ENCODE measurements at places on chromosomes 16 and 17. TPM values are rescaled to one million over a fixed set of nuclear protein-coding genes. Genes with fewer than 3 reads are reported as not detected.

The CD19 gene
- under 0.01 TPM for total RNA-seq

GRCh38 chr16:46886764-46887523 lies 2.8 kb downstream of the GPT2 start:
- DNase-seq: no peak

DNA sequence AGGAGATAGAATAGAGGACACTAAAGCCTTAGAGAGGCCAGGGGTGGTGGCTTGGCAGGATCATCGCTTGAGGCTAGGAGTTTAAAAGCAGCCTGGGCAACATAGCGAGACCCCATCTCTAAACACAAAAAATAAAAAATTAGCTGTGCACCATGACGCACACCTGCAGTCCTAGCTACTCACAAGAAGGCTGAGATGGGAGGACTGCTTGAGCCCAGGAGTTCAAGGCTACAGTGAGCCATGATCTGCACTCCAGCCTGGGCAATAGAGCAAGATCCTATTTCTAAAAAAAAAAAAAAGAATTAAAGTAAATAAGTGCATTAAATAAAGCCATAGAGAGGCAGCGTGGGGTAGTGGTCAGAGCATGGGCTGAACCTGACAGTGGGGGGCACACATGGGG lies 19.1 kb downstream of the SBK1 start:
- no peak for DNase-seq

- no peak for DNase-seq
Measured at GRCh38 chr17:21168555-21168865, 41.7 kb downstream of the DHRS7B start.

GRCh38 chr17:29705386-29705785 lies 82.7 kb upstream of the CORO6 start:
- no peak for DNase-seq
